NCI-H526 (cell line): ENCODE measurements at places on chromosomes 2 and 18.

GRCh38 chr2:204250692-204251091, 294.6 kb upstream of the PARD3B start:
- DNase-seq: no peak

GRCh38 chr18:39620551-39621168, 2055.1 kb upstream of the CELF4 start:
- no peak for DNase-seq

- no peak for DNase-seq
Observed at GRCh38 chr2:68911246-68911645, 40.0 kb upstream of the BMP10 start.

DNA sequence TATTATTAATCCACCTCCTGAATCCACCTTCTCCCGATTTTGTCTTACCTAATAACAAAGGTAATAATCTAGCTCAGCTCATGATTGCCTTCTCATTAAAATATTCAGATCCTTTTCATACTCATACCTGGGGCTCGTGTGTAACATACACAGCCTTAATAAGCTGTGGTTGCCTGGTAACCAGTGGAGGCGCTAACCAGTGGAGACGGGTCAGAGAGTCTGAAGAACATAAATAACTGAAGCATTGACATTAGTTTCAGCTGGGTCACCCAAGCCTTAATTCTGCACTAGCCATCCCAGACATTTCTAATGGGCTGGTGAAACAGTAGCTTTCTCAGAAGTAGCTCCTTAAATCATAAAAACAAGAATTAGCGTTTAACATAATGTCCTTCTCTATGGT, 14.8 kb upstream of the DTNA start:
- DNase-seq: peak; percentile 2

DNA sequence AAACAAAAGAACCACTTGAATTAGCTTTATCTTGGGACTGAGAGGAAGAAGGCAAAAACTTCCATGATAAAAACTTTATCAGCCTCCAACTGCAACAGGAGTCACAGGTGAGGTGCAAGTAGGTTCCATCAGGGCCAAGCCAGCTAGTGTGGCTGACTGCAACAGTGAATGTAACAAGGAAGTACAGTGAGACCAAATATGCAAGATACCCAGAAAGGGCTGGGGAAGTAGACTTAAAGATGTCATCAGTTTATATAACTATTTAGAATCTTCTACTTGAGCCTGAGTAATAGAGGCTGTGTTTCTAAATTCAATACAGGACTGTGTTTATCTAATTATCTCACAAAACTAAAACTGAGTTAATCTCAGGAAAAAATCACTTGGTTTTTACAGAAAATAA, 14.8 kb downstream of the PLEKHM3 start:
- DNase-seq: no peak

- no peak for DNase-seq
Observed at GRCh38 chr18:38497266-38497665, 931.7 kb upstream of the CELF4 start.

DNA sequence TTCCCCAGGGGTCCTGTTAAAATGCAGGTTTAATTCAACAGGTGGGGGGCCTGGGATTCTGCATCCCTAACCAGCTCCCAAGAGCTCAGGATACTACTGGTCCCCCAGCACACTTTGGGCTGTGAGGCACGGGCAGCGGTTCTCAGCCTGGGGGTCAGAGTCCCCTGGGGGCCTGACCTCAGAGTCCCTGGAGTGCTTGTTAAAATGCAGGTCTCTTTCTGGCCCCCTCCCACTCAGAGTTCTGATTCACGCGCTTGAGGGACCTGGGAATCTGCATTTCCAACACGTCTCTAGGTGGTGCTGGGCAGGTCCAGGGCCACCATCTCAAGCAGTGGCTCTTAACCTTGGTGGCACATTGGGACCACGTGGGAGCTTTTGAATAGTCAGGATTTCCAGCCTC, 2.8 kb upstream of the OTOS start:
- DNase-seq: no peak

GRCh38 chr2:80014637-80015036, 289.9 kb downstream of the LRRTM1 start:
- DNase-seq: no peak

GRCh38 chr2:28326881-28327505, 65.7 kb upstream of the FOSL2 start:
- DNase-seq: no peak

- no peak for DNase-seq
Observed at GRCh38 chr2:210162466-210163124, 8.6 kb downstream of the KANSL1L start.

DNA sequence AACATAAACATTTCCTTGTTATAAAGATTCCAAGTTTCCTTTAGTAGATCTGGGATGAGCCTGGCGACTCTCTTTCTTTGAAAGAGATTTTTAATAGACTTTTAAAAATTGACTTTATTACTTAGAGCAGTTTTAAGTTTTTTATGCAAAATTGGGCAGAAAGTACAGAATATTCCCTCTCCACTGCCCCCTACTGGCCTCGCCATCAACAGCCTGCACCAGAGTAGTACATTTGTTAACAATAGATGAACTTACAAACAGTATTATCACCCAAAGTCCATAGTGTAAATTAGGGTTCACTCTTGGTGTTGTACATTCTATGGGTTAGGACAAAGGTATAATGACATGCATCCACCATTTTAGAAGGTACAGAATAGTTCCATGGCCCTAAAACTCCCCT, 3.9 kb downstream of the MAP3K19 start:
- DNase-seq: peak; percentile 1

GRCh38 chr2:133573491-133574162, 5.4 kb upstream of the NCKAP5 start:
- DNase-seq: no peak
